ENCODE measurements at places on chromosomes 1 and 21.

- DNase-seq, result no peak
Observed at GRCh38 chr1:12231276-12231595, 1.4 kb downstream of the VPS13D start.

GRCh38 chr1:6948861-6949260, 163.6 kb downstream of the CAMTA1 start:
- no peak for DNase-seq

- no peak for DNase-seq
Observed at GRCh38 chr21:44509539-44509938, 30.5 kb downstream of the KRTAP10-1 start.

DNA sequence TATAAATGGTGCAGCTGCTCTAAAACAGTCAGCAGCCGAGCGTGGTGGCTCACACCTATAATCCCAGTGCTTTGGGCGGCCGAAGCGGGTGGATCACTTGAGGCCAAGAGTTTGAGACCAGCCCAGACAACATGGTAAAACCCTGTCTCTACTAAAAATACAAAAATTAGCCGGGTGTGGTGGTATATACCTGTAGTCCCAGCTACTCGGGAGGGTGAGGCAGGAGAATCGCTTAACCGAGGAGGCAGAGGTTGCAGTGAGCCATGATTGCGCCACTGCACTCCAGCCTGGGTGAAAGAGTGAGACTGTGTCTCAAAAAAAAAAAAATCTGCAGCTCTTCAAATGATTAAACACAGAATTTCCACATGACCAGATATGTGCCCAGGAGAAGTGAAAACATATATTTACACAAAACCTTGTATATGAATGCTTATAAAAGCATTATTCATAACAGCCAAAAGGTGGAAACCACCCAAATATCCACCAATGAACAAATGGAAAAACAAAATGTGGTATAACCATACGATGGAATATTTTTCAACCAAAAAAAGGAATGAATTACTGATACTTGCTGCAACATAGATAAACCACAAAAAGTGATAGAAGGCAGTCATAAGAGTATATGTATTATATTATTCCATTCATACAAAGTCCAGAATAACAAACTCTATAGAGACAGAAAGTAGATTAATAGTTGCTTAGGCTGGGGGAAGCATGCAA, 14.1 kb downstream of the EPS15 start:
- DNase-seq, result no peak

DNA sequence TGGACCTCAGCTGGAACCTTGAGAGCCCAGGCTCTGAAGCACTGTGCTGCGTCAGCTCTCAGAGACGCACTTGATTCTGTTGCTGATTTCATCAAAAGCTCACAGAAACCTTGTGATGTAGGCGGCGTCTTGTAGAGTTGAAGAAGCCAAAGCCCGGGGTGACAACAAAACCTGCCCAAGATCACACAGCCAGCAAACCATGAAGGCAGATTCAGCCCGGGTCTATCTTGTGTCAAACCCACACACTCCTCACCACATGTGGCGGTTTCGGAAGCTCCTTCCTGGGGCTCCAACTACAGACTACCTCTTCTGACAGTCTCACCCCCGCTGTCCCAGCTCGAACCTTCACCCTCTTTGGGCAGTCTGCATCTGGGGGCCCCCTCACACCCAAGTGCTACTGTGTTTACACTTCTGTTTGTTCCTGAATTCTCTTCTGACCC, 50.4 kb downstream of the TENT5C start:
- no peak for DNase-seq

GRCh38 chr1:25520446-25521061, 22.9 kb upstream of the LDLRAP1 start:
- no peak for DNase-seq

DNA sequence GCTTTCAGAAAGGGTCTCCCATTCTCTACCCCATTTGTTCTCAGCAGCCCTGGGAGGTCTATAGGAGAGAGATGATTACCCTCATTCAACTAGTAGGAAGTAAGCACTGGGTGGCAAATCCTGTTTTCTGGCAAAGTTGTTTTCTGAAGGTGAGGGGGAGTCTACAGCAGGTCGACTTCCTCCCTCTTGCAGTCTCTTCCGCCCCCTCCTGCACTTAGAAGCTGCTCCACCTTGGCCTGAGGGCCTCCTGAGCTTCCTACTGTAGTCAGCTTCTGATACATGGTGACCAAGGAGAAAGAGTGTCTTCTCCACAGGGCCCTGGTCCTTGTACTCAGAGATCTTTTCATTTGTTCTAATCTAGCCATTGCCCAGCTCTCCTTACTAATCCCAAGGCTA, 93.1 kb downstream of the RGL1 start:
- DNase-seq, result no peak

GRCh38 chr21:43985690-43986251, 26.3 kb upstream of the TRAPPC10 start:
- DNase-seq, result no peak

DNA sequence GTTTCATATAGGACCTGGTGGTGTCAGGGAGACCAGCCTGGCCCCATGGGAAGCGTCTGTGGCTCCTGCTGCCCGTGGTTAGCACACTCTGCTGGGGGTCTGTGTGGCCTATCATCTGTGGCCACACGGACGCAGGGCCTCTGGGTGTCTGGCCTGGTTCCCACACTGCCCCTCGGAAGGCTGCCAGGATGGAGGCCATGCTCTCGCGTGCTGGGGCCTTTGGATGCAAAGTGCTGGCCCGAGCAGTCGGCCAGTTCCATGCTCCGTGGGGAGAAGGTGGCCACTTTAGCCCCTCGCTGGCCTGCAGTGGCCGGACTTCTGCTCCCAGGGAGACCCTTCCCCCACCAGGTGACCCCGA, 20.8 kb upstream of the LRRC3 start:
- no peak for DNase-seq

GRCh38 chr21:15060543-15061175, 4.1 kb downstream of the NRIP1 start:
- DNase-seq, result no peak

GRCh38 chr1:65276197-65276939, 33.0 kb upstream of the DNAJC6 start:
- DNase-seq, result no peak

DNA sequence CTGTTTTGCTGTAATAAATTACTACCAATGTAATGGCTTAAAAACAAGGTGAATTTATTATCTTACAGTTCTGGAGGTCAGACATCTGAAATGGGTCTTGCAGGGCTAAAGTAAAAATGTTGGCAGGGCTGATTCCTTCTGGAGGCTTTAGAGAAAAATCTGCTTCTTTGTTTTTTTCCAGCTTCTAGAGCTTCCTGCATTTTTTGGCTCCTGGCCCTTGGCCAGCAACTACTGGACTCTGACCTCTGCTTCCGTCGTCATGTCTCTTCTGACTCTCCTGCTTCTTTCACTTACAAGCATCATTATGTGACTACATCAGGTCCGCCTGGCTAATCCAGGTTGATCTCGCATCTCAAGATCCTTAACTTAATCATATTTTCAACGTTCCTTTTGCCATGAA, 350.9 kb downstream of the S1PR1 start:
- DNase-seq, result no peak

DNA sequence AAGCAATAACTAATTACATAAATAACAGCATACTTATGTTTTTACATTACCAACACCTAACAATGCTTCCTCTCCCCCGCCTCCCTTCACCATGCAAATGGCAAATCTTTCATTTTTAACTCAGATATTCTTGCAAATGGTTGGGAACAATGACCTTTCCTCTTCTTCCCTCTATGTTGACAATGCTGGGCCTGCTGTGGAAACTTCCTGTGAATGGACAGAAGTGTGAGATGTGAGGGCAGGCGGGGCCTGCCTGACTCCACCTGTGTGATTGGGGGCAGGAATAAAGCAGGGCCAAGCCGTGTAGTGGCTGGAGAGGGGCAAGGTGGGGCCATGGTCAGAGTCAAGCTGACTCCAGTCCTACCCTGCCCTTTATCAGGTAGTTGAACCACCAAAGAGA, 289.6 kb downstream of the RPS6KC1 start:
- no peak for DNase-seq

DNA sequence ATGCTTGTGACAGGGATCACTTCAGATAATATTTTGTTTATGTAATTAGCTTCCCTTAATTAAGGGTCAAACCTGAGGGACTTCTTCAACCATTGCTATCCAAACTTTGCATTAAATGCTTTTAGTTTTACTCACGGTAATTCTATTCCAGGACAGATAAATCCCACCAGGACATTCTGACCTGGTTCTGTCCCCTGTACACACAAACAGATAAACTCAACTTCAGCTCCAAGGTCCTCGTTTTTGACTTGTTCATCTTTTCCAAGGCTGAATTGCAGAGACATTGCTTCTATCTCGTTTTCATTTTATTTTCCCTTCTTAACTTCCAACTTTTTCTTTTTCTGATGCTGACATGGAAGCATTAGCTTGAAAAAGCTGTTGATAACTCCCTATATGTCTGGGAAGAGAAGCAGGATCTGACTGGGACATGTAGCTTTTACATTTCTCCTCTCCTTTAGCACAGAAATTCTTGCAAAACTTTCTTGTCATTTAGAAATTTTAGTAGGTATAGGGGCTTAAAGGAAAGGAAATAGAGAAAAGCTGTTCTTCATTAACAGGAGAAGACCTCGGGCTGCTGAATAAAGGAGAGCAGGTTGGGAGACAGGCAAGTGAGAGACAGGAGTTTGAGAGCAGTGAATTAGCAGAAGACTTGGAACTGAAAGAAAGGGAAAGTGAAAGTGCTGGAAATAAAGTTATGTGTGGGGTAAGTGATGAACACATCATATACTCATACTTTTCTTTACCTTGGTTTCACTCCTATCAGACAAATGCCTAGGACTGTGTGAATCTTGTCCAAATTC, 231.7 kb upstream of the B3GALT2 start:
- no peak for DNase-seq

GRCh38 chr1:58220836-58221472, 325.6 kb downstream of the OMA1 start:
- no peak for DNase-seq

DNA sequence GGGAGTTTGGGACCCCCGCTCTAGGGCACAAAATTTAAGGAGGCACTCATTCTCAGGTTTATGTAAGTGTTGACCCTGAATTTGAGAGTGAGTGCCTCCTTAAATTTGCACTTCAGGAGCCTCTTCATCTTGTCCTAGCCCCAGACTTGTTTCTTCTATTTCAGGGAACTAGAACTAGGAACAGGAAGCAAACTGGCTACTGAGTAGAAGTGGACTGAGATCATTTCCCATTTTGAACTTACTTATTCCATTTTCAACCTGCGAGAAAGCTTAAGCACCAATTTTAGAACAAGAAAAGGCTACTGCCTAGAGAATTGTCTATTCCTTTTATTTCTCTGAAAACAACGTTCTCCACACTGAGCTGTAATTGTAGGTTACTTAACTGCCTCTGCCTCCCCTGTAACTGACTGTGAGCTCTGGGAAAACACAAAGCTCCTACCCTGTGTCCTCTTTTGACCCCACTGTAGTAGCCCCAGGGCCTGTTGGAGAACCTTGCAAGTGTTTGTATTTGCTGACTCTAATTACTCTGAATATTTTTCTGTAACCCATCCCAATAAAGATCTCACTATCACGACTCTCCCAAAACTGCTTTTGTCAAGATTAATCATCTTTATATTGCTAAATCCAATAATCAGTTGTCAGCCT, 2.5 kb downstream of the PPT1 start:
- DNase-seq, result no peak

GRCh38 chr1:225712391-225712790, 59.5 kb upstream of the ENAH start:
- DNase-seq, result no peak

DNA sequence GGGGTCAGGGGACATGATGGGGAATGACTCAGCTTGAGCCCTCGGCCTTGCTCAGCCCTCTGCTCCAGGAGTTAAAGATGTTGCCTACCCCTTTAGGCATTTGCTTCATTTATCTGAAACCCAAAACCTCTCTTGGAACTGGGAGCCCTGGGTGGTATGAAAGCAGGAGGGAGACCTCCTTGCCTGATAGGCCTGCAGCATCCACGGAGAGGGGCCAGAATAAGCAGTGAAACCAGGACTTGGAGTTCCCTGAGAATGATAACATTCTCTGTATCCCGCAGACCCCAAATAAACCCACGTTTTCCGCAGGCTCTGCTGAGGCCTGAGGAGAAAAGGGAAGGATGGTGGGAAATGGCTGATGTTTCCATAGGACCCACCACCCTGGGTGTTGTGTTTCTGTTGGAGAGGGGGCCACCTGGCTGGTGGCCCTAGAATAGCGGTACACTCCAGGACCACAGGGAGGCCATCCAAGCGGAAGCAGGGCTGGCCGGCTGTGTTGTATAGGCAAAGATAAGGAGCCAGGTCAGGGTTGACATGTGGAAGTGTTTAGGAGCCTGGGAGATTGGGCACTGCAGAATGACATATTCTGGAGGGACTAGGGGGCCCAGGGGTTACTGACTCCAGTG, 77.4 kb downstream of the FOXD2 start:
- no peak for DNase-seq

- DNase-seq, result no peak
Observed at GRCh38 chr1:203512848-203513584, 19.1 kb downstream of the OPTC start.

- DNase-seq, result no peak
Observed at GRCh38 chr1:243796016-243796415, 54.0 kb downstream of the AKT3 start.

DNA sequence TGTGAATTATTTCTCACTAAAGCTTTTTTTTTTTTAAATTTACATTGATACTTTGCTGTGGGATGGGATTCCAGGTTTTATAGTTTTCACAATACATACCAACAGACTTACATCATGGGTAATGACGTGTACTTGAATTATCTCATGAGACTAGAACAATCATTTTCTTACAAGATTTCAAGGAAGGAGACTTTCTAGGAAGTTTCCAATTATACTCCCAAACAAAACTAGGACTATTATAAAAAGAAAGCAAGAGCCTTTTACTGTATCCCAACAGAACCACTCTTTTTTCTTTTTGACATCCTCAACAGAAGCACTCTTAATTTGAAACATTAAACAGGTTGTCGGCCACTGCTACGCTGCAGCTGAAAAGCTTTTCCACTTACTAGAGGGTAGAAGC, 48.7 kb downstream of the TESK2 start:
- no peak for DNase-seq

DNA sequence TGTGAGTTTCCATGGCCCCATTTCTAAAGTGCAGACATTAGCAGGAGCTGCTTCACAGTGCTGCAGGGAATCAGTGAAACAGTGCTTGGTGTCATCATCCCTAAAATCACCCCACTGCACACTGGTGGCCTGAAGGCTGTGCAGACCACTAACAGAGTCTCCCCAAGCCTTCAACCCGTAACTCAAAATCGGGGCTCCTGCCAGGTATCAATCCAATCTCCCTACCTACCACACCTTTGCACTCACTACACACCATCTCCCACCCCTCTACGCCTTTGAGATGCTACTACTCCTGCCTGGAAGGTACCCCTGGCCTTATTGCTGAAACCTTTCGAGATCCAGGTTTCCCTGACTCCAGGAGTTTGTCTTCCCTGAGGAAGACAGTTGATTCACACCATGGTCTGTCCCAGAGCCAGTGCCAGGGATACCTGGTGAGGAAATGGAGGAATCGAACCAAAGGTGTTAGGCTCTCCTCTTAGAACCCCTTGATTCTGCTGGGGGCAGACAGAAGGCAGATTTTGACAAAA, 25.5 kb downstream of the SLC2A1 start:
- no peak for DNase-seq

Data from vagina (tissue), 2 donors.